ENCODE measurements at places on chromosomes 2 and 18.

DNA sequence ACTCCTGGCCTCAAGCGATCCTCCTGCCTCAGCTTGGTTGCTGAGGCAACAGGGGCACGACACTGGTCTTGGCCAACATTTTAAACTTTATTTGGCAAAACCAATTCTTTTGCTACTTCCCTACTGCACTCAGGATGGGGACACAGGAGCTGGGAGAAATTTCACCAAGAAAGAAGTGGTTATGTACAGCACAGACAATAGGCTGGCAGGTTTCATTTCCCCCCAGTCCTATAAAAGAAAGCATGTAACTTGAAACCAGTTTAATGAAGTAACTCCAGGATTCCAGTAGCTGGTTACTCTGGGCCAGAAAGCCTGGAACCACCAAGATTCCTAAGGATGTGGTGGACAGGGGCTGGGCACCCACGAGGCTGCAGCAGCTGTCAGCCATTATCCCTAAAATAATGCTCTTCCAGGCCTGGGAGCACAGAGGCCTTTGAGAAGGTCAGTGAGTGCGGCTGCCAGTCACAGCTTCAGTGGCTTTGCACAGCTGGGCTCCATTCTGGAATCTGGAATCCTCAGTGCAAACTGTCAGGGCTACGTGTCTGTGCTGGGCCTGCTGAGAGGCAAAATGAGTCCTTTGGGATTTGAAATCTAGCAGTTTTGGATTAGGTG lies 142.3 kb upstream of the ITGA6 start:
- DNase-seq, result peak; percentile 75
- H3K36me3 ChIP-seq, result no peaks in the 10 kb centered on the region
- H3K27ac ChIP-seq, result peak overlapping the region; percentile 87
- no peak overlapping the region for H3K4me3 ChIP-seq
- no peaks in the 10 kb centered on the region for H3K27me3 ChIP-seq

- no peaks in the 10 kb centered on the region for H3K36me3 ChIP-seq
- no peak overlapping the region for H3K4me3 ChIP-seq
- H3K27me3 ChIP-seq, result no peaks in the 10 kb centered on the region
- no peaks in the 10 kb centered on the region for H3K4me1 ChIP-seq
- no peak for DNase-seq
Measured at GRCh38 chr2:210922419-210922818, 366.0 kb downstream of the CPS1 start.

- H3K4me3 ChIP-seq, result no peak overlapping the region
- no peak overlapping the region for H3K27ac ChIP-seq
- no peaks in the 10 kb centered on the region for H3K4me1 ChIP-seq
- H3K36me3 ChIP-seq, result no peaks in the 10 kb centered on the region
Measured at GRCh38 chr18:11785444-11786055, 65.7 kb upstream of the CHMP1B start.

- H3K4me3 ChIP-seq, result no peak overlapping the region
- peak; percentile 12 for DNase-seq
- no peaks in the 10 kb centered on the region for H3K36me3 ChIP-seq
- H3K4me1 ChIP-seq, result no peaks in the 10 kb centered on the region
- no peak overlapping the region for H3K27ac ChIP-seq
- no peaks in the 10 kb centered on the region for H3K27me3 ChIP-seq
Measured at GRCh38 chr18:68035774-68036522, 519.4 kb upstream of the DSEL start.

- DNase-seq, result no peak
- H3K4me1 ChIP-seq, result peaks cover 6% of the 10 kb centered on the region
- no peaks in the 10 kb centered on the region for H3K27me3 ChIP-seq
- H3K27ac ChIP-seq, result no peak overlapping the region
- peaks cover 14% of the 10 kb centered on the region for H3K36me3 ChIP-seq
- no peak overlapping the region for H3K4me3 ChIP-seq
Measured at GRCh38 chr2:96636551-96637171, 1.5 kb downstream of the KANSL3 start.

DNA sequence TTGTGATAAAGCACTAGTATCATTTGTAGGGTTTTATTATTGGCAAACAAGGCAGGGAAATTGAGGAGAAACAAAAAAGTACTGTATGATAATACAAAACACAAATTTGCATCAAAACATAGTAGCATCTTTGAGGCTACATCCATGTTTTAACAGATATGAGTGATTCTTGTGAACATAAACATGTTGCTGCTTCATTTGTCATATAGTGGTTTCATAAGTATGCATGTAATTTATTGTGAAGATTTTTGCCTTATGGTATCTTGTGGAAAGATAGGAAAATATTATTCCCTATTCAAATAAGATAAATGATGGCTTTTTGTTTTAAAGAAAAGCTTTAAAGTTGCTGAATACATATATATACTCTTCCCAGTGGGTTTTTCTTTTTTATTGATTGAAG lies 60.3 kb downstream of the VRK2 start:
- no peak overlapping the region for H3K4me3 ChIP-seq
- no peak overlapping the region for H3K27ac ChIP-seq
- H3K4me1 ChIP-seq, result no peaks in the 10 kb centered on the region

DNA sequence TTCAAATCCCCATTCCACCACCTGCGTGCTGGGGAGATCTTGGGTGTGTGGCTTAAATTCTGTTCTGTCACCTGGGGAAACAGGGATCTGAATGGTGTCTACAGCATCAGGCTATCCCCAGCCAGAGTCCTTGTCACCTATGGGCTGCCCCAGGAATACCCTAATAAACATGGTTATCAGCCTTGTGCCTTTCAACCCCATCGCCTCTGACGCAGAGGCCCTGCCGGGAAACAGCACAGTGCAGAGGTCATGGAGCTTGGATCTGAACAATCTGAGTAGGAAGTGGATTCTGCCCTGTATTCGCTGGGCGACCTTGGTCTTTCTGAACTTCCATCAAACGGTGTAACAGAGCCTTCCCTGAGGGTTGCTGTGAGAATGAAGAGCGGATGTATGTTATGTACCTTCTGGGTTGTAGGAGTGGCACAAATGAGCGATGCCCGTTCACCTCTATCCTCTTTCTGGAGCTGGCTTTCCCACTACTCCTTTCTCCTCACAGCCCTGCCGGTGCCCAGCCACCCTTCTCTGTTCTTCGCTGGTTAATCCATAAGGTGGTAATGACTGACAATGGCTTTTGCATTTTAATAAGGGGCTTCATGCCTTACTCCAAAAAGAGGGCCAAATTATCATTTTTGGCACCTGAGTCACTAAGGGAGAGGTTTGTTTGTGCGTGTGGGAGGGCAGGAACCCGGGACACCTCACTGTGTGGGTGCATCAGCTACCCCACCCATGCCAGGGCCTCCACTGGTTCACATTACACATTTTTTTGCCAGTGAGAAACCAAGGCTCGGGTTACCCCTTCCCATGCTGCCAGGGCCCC lies 256.5 kb downstream of the MYCN start:
- H3K27ac ChIP-seq, result no peak overlapping the region
- no peaks in the 10 kb centered on the region for H3K27me3 ChIP-seq
- H3K4me1 ChIP-seq, result no peaks in the 10 kb centered on the region
- DNase-seq, result no peak
- no peaks in the 10 kb centered on the region for H3K36me3 ChIP-seq
- H3K4me3 ChIP-seq, result no peak overlapping the region

- no peaks in the 10 kb centered on the region for H3K36me3 ChIP-seq
- H3K27ac ChIP-seq, result no peak overlapping the region
- H3K4me3 ChIP-seq, result no peak overlapping the region
- peaks cover 47% of the 10 kb centered on the region for H3K27me3 ChIP-seq
- no peak for DNase-seq
Measured at GRCh38 chr18:37481491-37481890, 84.1 kb downstream of the CELF4 start.

DNA sequence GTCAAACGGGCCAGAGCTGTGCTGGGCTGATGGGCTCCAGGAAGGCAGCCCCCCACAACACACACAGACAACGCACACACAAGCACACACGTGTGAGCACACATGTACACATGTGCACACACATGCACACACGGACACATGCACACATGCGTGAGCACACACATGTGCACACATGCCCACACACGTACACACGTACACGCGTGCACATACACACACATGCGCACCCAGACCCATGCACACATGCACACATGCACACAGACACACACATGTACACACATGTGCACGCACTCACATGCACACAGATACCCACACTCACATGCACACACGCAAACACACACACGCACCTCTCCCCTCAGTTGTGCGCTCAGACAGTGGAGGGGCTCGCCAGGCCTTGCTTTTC lies 31.2 kb upstream of the HPCAL1 start:
- no peak for DNase-seq
- no peaks in the 10 kb centered on the region for H3K27me3 ChIP-seq
- no peak overlapping the region for H3K4me3 ChIP-seq
- peaks cover 12% of the 10 kb centered on the region for H3K4me1 ChIP-seq
- H3K27ac ChIP-seq, result no peak overlapping the region

GRCh38 chr2:24597181-24597870 lies 106.3 kb downstream of the NCOA1 start:
- no peaks in the 10 kb centered on the region for H3K36me3 ChIP-seq
- no peaks in the 10 kb centered on the region for H3K4me1 ChIP-seq
- H3K4me3 ChIP-seq, result no peak overlapping the region
- H3K27ac ChIP-seq, result no peak overlapping the region

DNA sequence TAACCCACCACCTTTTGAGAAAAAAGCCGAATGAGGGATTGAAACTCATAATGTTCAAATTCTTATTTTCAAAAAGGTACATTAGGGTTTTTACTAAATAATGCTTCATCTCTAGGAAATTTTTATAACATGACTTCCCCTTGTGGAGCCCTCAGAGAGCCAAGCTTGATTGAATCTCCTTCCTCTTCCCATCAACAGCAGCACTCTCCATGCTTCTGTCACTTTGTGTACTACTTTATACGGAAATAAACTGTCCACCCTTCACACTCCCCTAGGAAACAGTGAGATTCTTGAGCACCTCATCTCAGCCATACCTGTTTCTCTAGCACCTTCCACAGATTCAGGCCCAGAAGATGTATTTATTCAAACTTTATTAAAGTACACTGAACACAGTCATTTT lies 51.8 kb downstream of the TFPI start:
- H3K4me3 ChIP-seq, result no peak overlapping the region
- no peaks in the 10 kb centered on the region for H3K36me3 ChIP-seq
- no peak overlapping the region for H3K27ac ChIP-seq
- no peak for DNase-seq
- peaks cover 1% of the 10 kb centered on the region for H3K4me1 ChIP-seq

- H3K4me3 ChIP-seq, result peak overlapping the region; percentile 56
- DNase-seq, result peak; percentile 35
- no peaks in the 10 kb centered on the region for H3K27me3 ChIP-seq
- H3K27ac ChIP-seq, result no peak overlapping the region
Measured at GRCh38 chr18:2905854-2906703, 59.3 kb downstream of the EMILIN2 start.

DNA sequence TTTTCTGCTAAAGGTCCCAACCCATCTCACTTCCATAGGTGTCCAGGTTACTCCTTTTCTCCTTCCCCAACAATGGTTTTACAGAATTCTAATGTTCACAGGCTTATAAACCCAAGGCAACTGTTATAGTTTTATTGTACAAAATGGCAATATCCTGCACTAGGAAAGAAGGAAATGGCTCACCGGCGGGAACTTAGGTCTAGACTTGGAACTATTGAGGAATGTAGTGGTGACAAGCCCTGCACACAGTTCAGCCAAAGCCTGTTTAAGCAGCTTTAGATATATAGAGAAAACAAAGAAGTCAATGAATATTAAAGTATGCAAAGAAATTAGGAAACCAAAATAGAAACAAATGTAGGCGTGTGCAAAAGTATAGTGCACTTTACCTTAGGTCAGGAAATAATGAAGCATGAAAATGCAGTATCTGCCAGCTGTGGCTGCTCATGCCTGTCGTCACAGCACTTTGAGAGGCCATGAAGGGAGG lies 22.7 kb upstream of the KCNG3 start:
- H3K27ac ChIP-seq, result no peak overlapping the region
- peaks cover 1% of the 10 kb centered on the region for H3K4me1 ChIP-seq
- H3K36me3 ChIP-seq, result no peaks in the 10 kb centered on the region
- no peaks in the 10 kb centered on the region for H3K27me3 ChIP-seq
- DNase-seq, result no peak
- no peak overlapping the region for H3K4me3 ChIP-seq

GRCh38 chr2:224084266-224084892 lies 45.3 kb upstream of the SERPINE2 start:
- DNase-seq, result no peak
- peaks cover 2% of the 10 kb centered on the region for H3K4me1 ChIP-seq
- H3K36me3 ChIP-seq, result no peaks in the 10 kb centered on the region
- H3K27ac ChIP-seq, result peak overlapping the region; percentile 1
- no peak overlapping the region for H3K4me3 ChIP-seq

DNA sequence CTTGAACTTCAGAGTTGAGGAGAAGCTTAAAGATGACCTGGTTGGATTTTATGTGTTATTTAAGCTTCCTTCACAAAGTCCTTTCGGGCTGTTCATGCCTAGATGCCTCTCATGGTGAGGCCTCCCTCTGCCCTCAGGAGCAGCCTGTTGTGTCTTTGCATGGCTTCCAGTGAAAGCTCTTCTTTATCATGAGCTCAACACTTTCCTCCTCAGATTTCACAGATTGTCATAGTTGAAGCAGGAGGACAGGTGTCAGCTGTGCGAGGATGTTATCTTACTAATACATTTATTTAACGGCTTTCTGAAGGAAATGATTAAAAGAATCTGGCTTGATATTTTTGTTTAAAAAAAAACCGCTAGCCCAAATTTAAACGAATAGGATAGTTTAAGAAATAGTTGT lies 48.8 kb upstream of the ITSN2 start:
- no peaks in the 10 kb centered on the region for H3K36me3 ChIP-seq
- H3K4me1 ChIP-seq, result no peaks in the 10 kb centered on the region
- peaks cover 6% of the 10 kb centered on the region for H3K27me3 ChIP-seq
- H3K4me3 ChIP-seq, result no peak overlapping the region
- DNase-seq, result no peak
- no peak overlapping the region for H3K27ac ChIP-seq

DNA sequence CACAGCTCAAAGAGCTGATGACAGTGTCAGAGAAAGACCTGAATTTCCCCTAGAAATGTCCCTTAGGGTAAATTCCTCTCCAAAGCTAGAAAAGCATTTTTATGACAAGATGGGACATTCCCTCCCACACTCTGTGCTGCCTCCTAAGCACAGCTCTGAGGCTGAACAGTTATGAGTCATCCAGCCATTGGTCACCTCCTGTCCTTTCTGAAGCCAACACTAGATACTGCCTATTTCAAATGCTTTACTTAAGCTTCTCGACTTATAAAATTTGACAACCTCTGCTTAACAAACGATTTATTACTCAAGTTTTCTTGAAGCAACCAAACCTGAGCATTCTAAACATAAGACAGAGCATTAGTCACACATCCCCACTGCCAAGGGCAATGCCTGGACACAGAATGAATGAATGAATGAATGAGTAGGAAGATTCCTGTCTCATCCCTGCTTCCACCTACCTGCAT lies 35.4 kb downstream of the B4GALT6 start:
- peak; percentile 87 for DNase-seq
- no peaks in the 10 kb centered on the region for H3K36me3 ChIP-seq
- H3K27me3 ChIP-seq, result no peaks in the 10 kb centered on the region

- DNase-seq, result peak; percentile 53
- no peak overlapping the region for H3K4me3 ChIP-seq
- H3K27me3 ChIP-seq, result no peaks in the 10 kb centered on the region
- H3K27ac ChIP-seq, result no peak overlapping the region
- H3K36me3 ChIP-seq, result peaks cover 4% of the 10 kb centered on the region
Measured at GRCh38 chr2:233387667-233388528, 33.6 kb downstream of the DGKD start.
